Heart right ventricle (tissue), 16 donors: ENCODE measurements at places on chromosomes 12 and 14. TPM values are rescaled to one million over a fixed set of nuclear protein-coding genes. Genes with fewer than 3 reads are reported as not detected.

GRCh38 chr14:73829526-73830431, 21.9 kb upstream of the PTGR2 start:
- DNase-seq, result no peak
- no peaks in the 10 kb centered on the region for H3K36me3 ChIP-seq
- H3K4me3 ChIP-seq, result no peak overlapping the region
- no peak overlapping the region for H3K27ac ChIP-seq

AHNAK2 gene
- total RNA-seq, result 29.5 TPM

LGR5 gene
- total RNA-seq, result not detected

GRCh38 chr14:74988993-74989392, 13.7 kb upstream of the EIF2B2 start:
- DNase-seq, result no peak
- no peaks in the 10 kb centered on the region for H3K4me1 ChIP-seq

GRCh38 chr12:54579258-54579657, 9.2 kb downstream of the PPP1R1A start:
- DNase-seq, result no peak
- H3K36me3 ChIP-seq, result no peaks in the 10 kb centered on the region
- peaks cover 8% of the 10 kb centered on the region for H3K4me1 ChIP-seq
- no peak overlapping the region for H3K27ac ChIP-seq
- H3K4me3 ChIP-seq, result no peak overlapping the region

DNA sequence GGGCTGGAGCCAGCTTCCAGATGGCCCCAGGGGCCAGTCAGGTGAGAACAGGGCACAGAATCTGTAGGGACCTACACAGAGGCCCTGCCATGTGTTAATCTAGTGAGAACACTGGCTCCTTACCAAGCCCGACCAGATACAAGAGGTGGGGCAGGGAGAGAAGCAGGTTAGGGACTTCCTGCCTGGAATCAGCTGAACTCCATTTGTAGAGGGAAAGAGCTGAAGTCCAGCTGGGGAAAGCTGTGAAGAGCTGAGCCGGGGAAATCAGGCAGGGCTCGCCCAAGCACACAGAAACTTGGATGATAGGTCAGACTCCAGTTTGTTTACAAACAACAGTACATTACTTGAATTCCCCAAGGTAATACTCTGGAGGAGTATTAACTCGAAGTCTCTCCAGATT, 46.7 kb downstream of the PTGER2 start:
- H3K4me3 ChIP-seq, result no peak overlapping the region
- H3K27me3 ChIP-seq, result no peaks in the 10 kb centered on the region
- DNase-seq, result no peak
